ENCODE measurements at places on chromosomes 16 and 17. TPM values are rescaled to one million over a fixed set of nuclear protein-coding genes. Genes with fewer than 3 reads are reported as not detected.
A peak's percentile ranks its signal among the peaks of the same experiment; 100 is the strongest.

DNA sequence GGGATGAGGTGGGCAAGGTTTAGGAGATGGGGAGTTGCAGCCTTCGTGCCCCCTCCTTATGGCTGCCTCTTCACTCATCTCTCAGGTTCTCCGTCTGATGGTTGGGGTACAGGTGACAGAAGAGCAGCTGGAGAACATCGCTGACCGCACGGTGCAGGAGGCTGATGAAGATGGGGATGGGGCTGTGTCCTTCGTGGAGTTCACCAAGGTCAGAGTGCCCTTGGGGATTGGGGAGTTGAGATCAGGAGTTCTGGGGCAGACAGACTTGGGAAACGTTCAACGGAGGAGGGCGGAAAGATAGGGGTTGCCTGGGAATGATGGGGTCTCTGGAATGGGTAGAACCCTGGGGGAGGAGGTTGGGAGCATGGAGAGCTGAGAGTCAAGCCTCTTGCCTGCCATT is 2.3 kb downstream of the CHP2 start:
- no peak overlapping the region for H3K4me3 ChIP-seq
- H3K4me1 ChIP-seq: no peaks in the 10 kb centered on the region
- H3K36me3 ChIP-seq: no peaks in the 10 kb centered on the region
- no peak for DNase-seq
- H3K27me3 ChIP-seq: peaks cover 67% of the 10 kb centered on the region
- H3K27ac ChIP-seq: no peak overlapping the region

GRCh38 chr17:6556121-6557039 is at the start of gene PITPNM3:
TSS of gene PITPNM3 (minus strand) at chr17:6556555. CDS start at chr17:6556406, 149 bp downstream.
- peaks cover 30% of the 10 kb centered on the region for H3K4me1 ChIP-seq
- H3K27me3 ChIP-seq: peaks cover 70% of the 10 kb centered on the region
- H3K4me3 ChIP-seq: peak within 1 kb of the TSS; percentile 69
- no peak within 1 kb of the TSS for H3K27ac ChIP-seq
- DNase-seq: no peak

- H3K27ac ChIP-seq: no peak overlapping the region
- H3K27me3 ChIP-seq: peaks cover 6% of the 10 kb centered on the region
- no peak for DNase-seq
These were observed 7.1 kb upstream of the SGF29 start for GRCh38 chr16:28546626-28547025.

GRCh38 chr17:49333804-49334203 is 28.2 kb downstream of the ZNF652 start:
- no peaks in the 10 kb centered on the region for H3K36me3 ChIP-seq
- H3K4me1 ChIP-seq: peaks cover 6% of the 10 kb centered on the region
- no peaks in the 10 kb centered on the region for H3K27me3 ChIP-seq
- no peak for DNase-seq

- peaks cover 10% of the 10 kb centered on the region for H3K36me3 ChIP-seq
- H3K27me3 ChIP-seq: no peaks in the 10 kb centered on the region
- peak within 1 kb of the TSS; percentile 88 for H3K4me3 ChIP-seq
- DNase-seq: peak; percentile 87
- H3K27ac ChIP-seq: peak within 1 kb of the TSS; percentile 97
These were observed at the start of the genes CHTF8 and UTP4 for GRCh38 chr16:69132424-69133252. TSS of gene CHTF8 (minus strand) at chr16:69132588. CDS start at chr16:69121458, 11,130 bp downstream. TSS of gene UTP4 (plus strand) at chr16:69132649. CDS start at chr16:69133460, 811 bp downstream.

DNA sequence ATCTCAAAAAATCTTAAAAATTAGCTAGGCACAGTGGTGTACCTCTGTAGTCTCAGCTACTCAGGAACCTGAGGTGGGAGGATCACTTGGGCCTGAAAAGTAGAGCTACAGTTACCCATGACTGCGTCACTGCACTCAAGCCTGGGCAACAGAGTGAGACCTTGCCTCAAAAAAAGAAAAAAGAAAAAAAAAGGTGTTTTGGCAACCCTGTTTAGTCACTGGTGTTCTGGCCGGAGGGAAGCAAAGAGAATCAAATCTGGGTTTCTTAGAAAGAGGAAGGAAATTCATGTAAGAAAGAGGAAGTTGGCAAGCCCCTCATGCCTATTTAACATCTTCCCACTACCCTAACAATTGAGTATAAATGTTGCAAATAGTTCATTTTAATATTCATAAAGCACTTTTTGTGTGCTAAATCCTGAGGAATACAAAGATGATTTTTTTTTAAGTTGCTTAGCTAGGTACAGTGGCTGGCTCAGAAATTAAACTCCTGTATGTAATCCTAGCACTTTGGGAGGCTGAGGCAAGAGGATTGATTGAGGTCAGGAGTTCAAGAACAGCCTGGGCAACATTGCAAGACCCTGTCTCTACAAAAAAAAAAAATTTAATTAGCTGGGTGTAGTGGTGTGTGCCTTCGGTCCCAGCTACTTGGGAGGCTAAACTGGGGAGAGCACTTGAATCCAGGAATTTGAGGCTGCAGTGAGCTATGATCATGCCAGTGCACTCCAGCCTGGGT is 6.5 kb upstream of the USP32 start:
- DNase-seq: no peak
- H3K27me3 ChIP-seq: no peaks in the 10 kb centered on the region
- H3K36me3 ChIP-seq: no peaks in the 10 kb centered on the region
- no peak overlapping the region for H3K27ac ChIP-seq
- no peak overlapping the region for H3K4me3 ChIP-seq
- peaks cover under 1% of the 10 kb centered on the region for H3K4me1 ChIP-seq

- H3K4me3 ChIP-seq: peak within 1 kb of the TSS; percentile 97
- H3K27ac ChIP-seq: peak within 1 kb of the TSS; percentile 100
- peaks cover 31% of the 10 kb centered on the region for H3K4me1 ChIP-seq
- no peaks in the 10 kb centered on the region for H3K27me3 ChIP-seq
- peaks cover 12% of the 10 kb centered on the region for H3K36me3 ChIP-seq
- peak; percentile 100 for DNase-seq
These were observed at the start of gene CTDNEP1 for GRCh38 chr17:7251661-7252175. TSS of gene CTDNEP1 (minus strand) at chr17:7251734. CDS start at chr17:7251296, 438 bp downstream.

DNA sequence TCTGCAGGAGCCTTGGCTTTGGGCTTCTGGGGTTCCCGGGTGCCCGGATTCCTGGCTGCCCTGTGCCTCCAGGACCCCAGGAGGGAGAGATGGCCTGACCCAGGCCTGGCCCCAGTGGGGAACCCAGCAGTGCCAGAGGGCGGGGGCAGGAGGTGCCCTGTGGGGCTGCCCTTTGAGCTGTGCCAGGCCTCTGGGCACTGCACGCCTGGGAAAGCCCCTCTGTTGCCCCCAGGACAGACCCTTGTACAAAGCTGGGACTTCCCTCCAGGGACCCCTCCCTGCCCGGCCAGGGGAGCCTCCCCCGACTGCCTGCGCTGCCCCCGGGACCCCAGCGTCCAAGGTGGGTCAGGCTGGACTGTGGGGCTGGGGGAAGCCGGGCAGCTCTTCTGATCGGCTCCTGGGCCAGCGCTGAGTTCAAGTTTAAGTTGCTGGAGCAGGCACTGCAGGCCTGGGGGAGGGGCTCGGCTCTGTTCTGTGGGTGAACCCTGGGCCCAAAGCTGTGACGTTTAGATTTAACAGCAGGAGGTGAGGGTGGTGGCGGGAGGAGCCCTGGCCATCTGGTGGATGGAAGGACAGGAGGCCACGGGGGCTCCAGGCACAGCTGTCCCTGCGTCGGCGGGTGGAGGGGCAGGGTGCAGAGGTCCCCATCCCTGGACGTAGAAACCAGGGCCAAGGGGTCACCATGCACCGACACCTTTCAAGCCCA is 27.6 kb upstream of the C1QTNF8 start:
- H3K27ac ChIP-seq: no peak overlapping the region
- no peaks in the 10 kb centered on the region for H3K27me3 ChIP-seq
- H3K4me3 ChIP-seq: no peak overlapping the region
- H3K4me1 ChIP-seq: no peaks in the 10 kb centered on the region

DNA sequence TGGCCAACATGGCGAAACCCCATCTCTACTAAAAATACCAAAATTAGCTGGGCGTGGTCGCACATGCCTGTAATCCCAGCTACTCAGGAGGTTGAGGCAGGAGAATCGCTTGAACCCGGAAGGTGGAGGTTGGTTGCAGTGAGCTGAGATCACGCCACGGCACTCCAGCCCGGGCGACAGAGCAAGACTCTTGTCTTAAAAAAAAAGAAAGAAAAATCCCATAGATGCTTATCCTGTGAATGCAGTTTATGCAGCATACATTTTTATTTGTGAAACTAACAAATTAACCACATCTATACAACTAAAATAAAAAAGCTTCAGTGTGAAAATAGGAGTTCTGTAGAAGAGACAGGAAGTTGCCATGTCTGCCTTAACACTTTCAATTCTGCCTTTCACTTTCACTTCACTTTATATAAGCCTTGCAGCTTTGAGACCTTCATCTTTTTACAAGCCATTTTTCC is 7.1 kb downstream of the IGSF6 start:
- H3K27me3 ChIP-seq: no peaks in the 10 kb centered on the region
- H3K4me1 ChIP-seq: peaks cover 2% of the 10 kb centered on the region
- H3K27ac ChIP-seq: no peak overlapping the region
- no peak overlapping the region for H3K4me3 ChIP-seq

DNA sequence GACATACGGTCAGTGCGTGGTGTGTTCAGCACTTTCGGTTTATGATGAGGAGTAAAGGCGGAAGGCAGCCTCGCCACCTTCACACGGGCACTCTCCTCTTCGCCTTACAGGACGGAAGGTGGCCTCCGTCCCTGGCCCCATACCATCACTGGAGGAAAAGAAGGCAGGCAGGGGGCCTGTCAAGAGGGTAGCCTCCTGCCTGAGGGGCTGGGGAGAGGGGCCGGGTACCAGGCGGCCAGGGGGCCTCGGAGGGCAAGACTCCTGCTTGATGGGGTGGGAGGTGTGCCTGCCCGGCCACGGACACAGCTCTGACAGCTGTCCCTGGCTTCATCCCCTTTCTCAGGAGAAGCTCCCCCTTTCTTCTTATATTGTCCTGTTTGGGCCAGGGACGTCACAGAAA is 15.6 kb upstream of the SLC38A8 start:
- no peaks in the 10 kb centered on the region for H3K4me1 ChIP-seq
- H3K27ac ChIP-seq: no peak overlapping the region
- H3K4me3 ChIP-seq: no peak overlapping the region
- no peaks in the 10 kb centered on the region for H3K27me3 ChIP-seq

GRCh38 chr17:10063730-10064241 is 134.6 kb downstream of the GAS7 start:
- peaks cover 46% of the 10 kb centered on the region for H3K4me1 ChIP-seq
- H3K27ac ChIP-seq: peak overlapping the region; percentile 23
- H3K4me3 ChIP-seq: no peak overlapping the region
- peaks cover 4% of the 10 kb centered on the region for H3K36me3 ChIP-seq

Gene TP53TG3C
- total RNA-seq: not detected

Gene SDR42E2
- 0.09 TPM for total RNA-seq

Gene SGCA
- total RNA-seq: not detected

Gene TLCD3B
- 1.1 TPM for total RNA-seq

Gene RAC3
- total RNA-seq: 33.6 TPM

Gene NEK8
- 5.9 TPM for total RNA-seq
